Psoas muscle (tissue), 8 donors: ENCODE measurements at places on chromosomes 12 and 14.

- no peak for DNase-seq
These were observed 659.6 kb upstream of the TBX3 start for GRCh38 chr12:115343601-115344000.

- DNase-seq = no peak
These were observed 17.6 kb downstream of the CCDC88C start for GRCh38 chr14:91399868-91400640.

GRCh38 chr12:53560351-53560750, 53.1 kb upstream of the NPFF start:
- DNase-seq = no peak

GRCh38 chr12:12999959-13000615, at the start of gene HEBP1:
HEBP1 (minus strand) TSS chr12:13000265; CDS start chr12:13000114, 151 bp downstream.
- peak; percentile 98 for DNase-seq

DNA sequence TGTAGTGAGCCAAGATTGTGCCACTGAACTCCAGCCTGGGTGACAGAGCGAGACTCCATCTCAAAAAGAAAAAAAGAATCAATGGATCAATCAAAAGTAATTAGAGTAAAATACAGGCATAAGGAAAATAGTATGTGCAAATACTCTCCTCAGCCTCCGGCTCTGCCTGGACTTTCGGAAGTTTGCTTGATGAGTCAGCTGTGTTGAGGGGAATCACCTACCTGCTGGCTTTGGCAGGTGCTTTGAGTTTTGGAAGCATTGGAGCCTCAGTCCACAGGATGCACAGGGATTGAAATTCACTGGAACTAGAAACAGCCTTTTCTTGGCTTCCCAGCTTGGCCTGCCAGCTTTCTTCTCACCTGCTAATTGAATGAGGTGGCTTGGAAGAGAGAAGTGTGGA, 268.2 kb downstream of the PCNX1 start:
- no peak for DNase-seq

GRCh38 chr14:100332797-100333196, 9.7 kb downstream of the SLC25A47 start:
- DNase-seq = peak; percentile 23

GRCh38 chr12:90520002-90520734, 434.8 kb downstream of the CCER1 start:
- DNase-seq = no peak

GRCh38 chr12:47864646-47865235, 40.1 kb downstream of the VDR start:
- no peak for DNase-seq

DNA sequence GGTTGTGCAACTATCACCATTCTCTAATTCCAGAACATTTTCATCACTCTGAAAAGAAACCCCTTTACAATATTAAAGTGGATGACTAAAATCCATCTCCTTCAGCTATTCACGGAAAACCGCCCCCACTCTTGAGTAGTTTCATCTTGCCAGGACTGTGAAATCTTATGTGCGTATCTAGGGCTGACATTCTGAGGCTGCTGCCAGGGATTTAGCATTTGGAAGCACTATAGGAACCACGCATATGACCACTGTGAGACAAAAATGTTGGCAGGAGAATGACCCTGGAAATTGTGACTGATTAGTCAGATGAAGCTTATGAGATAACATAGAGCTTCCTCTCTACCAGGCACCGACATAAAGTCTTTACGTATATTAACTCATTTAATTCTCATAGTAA, 305.2 kb upstream of the PDE3A start:
- DNase-seq = no peak

GRCh38 chr14:52086711-52087110, 17.9 kb upstream of the NID2 start:
- no peak for DNase-seq

- no peak for DNase-seq
These were observed 16.1 kb downstream of the SCAF11 start for GRCh38 chr12:45974171-45974719.

- no peak for DNase-seq
These were observed 373.5 kb upstream of the CLEC14A start for GRCh38 chr14:38629412-38629811.

GRCh38 chr14:93943052-93943451, 15.9 kb downstream of the FAM181A start:
- no peak for DNase-seq

DNA sequence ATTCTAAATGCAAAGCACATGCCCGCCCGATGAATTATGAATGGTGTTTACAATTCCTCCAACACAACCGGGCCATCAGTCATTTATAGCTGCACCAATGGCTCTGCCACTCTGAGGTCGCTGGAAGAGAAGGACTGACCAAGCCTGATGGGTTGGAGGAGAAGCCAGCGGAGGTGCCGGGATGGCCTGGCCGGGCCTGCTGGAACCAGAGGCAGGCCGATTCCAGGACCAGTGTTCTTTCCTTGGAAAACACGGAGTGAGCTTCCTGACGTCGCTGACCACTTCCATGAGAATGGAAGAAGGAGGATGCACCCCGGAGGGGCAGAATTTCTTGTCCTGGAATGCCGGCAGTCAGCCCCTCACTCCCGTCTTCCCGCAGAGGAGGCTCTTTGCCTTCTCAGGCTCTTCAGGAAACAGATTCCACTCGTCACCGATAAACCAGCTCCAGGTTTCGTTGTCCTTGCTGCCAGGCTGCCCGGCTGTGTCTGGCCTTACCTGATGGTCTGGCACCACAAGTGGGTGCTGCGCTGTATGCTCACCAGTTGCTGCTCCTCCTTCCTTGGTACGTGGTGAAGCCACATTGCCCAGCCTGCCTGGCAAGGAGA, 358.5 kb upstream of the SFSWAP start:
- no peak for DNase-seq

DNA sequence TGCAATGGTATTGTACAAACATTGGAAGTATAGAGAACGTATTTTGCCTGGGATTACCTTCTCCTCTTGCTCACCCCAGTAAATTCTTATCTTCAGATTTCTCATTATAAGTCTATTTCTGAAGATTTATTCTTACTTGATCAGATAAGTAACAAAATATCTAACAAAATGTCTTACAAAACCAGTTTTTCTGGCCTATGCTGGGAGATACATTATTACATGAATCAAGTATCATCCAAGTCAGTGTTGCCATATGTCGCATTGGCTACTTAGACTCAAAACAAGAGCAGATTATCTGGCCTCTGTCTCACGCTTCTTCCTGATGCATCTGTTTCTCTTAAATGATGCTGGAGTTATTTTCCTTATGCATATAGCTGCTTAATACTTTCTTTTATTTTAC, 408.5 kb downstream of the CCER1 start:
- no peak for DNase-seq

GRCh38 chr14:103314496-103315277, 19.4 kb upstream of the EIF5 start:
- DNase-seq = no peak

DNA sequence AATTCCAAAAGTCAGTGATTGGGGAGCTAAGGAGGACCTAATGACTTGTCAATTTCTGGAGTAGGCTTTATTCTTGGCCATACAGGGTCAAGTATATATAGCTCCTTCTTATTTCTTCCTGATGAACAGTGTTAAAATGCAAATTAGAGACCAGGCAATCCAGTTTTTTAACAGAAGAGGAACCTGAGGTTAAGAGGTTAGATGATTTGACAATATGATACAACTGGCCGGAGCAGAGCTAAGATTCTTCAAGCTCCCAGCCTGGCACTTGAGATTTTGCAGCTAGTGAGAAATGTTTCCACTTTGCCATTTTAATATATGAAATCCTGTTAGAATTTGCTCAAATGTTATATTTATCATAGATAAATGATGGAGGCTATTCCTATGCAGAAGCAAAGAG, 204.0 kb downstream of the SSPN start:
- no peak for DNase-seq

GRCh38 chr12:110906516-110906915, 13.9 kb downstream of the MYL2 start:
- no peak for DNase-seq

DNA sequence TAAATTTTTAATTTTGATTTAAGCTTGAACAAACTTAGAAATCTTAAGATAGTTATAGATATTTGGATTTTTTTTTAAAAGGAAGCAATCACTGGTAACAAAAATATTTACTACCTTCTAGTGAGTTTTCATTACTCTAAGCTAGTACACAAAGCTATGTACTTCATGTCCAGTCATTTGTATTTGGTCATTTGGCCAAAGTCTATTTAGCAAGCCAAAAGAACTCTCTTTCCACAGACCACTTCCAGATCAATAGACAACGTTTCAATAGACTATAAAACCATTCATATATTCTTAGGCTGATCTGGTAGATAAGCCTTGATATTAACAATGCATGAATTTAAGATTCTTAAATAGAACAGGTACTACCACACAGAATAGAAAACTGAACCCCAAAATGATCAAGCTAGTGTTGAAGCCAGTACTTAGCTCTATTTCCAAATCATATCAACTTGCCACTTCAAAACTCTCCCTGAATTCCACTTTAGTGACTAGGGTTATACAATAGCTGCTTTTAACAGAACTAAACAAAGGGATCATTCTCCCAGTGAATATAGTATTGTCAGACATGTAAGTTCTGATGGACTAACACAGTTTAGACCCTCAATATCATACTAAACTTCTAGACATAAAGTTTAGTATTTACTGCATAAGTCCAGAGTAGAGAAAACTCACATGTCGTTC, 21.7 kb downstream of the CAPRIN2 start:
- DNase-seq = no peak

DNA sequence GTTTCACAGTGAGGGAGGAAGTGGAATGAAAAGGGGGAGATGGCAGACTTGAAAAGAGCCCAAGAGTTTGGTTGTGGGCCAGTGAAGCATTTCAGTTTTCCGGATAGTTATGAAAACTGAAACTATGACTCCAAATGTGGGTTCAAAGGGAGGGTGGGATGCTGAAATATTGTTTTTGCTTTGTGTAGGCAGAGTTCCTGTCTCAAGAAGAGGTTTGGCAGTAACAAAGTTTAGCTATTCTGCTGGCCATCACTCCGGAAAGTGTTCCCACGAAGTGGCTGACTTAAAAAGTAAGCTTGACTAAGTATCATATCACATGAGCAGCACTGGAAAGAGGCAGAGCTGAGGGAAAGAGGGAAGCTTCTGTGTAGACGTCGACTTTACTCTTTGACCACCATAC, 85.2 kb downstream of the CAND1 start:
- no peak for DNase-seq

DNA sequence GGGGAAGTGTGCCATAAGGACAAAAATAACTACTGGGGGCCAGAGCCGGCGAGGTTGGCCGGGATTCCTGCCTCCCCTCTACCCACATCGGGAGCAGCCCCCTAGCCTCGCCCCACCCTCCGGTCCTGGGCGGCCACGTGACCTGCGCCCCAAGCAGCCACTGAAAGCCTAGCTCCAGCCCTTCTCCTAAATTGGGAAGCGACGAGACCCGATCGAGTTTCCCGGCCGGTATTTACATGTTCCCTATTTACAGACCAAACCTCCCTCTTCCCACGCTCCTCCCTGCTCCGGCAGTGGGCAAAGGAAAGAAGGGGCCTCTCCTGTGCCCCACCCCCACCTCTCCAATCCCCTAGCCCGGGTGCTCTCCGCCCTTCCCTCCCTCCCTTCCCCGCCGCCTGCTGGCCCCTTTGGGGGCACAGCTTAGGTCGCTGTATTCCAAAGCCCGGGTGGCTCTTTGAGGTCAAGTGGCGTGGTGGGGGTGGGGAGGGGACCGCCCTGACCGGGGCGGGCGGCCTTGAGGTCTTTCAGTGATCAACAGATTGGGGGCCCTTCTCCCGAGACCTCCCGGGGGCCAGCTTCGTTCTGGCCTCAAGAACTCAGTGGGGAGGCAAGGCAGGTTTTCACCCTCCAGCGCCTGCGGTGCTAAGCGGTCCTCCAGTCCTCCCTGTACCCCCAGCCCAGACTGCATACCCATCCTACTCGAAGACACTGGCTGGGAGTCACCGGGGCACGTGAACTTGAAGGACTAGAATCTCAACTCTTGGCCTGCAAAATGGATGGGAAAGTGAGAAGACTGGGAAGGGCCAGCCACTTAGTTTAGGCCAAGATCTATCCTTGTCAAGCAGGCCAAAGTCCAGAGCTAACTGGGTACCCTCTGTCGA, 6.3 kb upstream of the CTDSP2 start:
- peak; percentile 81 for DNase-seq

DNA sequence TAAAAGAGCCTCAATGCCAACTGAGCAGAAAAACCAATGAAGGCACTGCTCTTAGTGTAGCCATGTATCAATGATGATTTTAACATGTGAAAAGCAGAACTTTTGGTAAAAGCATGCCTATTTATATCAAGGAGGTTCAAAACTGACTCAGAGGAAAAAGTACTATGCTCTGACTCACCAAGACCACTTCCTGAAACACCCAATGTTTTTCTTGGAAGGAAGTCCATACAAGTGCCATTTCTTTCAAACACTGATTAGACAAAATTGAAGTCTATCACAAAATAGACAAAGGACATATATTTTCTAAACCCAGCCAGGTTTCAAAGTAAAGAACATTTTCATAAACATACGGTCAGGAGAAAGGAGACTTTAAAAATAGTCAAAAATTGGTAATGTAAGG, 88.6 kb downstream of the EPS8 start:
- DNase-seq = no peak

DNA sequence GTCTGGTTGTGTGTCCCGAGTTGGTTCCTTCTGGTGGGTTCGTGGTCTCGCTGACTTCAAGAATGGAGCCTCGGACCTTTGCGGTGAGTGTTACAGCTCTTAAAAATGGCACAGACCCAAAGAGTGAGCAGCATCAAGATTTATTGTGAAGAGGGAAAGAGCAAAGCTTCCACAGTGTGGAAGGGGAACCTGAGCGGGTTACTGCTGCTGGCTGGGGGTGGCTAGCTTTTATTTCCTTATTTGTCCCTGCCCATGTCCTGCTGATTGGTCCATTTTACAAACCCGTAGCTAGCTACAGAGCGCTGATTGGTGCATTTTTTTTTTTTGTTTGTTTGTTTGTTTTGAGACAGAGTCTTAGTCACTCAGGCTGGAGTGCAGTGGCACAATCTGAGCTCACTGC, 29.3 kb downstream of the FGF6 start:
- no peak for DNase-seq

DNA sequence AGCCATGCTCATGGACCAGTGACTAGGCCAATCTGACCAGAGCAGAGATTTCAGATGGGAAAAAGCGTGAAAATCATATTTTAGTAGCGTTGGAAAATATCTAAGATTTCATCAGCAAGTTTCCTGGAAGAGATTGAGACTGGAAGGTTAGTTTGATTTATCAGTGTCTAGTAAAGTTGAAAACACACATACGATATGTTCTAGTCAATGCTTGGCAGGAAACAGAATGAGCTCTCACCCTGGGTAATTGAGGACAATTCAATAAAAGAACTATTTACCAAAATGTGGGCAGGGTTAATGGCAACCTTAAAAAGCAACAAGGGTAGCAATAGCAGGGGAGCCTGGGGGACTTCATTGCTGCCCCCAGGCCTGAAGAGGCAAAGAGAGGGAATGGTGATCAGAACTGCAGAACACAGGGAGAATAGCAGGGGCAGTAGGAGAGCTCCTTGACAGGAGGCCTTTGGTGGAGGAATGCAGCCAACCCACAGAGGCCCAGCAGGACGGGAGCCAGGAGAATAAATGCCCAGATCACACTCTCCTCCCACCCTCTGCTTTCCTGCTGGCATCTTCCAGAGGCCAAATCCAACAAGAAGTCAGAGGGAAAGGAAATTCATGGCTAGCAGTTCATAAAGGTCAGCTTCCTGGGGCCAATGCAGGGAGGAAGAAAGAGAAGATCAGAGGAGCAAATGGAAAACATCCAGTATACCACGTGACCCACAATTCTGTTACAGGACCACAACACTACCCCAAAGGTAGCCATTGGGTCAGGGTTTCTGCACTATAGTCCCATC, 27.6 kb upstream of the LRP6 start:
- DNase-seq = no peak
